ENCODE measurements at places on chromosomes 7 and 10.

DNA sequence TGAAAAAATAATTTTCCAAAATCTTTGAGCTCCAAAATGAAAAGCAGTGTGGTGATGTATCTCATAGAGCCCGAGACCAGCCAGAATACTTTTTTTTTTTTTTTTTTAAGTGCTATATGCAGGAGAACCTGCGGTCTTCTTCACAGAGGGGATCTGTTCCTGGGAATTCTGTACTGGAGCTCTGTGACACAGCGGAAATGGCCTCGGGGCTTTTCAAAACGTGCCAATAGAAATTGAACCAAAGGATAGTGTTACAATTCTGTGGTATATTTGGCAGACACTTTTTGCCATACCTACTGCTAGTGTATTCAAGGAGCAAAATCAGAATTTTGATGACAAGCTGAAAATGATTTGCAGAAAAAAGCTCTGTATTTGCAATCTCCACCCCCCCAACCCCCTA is 1429.3 kb upstream of the LRRTM3 start:
- no peak for DNase-seq

GRCh38 chr7:23654508-23654907 is 25.5 kb upstream of the FAM221A start:
- DNase-seq = no peak

DNA sequence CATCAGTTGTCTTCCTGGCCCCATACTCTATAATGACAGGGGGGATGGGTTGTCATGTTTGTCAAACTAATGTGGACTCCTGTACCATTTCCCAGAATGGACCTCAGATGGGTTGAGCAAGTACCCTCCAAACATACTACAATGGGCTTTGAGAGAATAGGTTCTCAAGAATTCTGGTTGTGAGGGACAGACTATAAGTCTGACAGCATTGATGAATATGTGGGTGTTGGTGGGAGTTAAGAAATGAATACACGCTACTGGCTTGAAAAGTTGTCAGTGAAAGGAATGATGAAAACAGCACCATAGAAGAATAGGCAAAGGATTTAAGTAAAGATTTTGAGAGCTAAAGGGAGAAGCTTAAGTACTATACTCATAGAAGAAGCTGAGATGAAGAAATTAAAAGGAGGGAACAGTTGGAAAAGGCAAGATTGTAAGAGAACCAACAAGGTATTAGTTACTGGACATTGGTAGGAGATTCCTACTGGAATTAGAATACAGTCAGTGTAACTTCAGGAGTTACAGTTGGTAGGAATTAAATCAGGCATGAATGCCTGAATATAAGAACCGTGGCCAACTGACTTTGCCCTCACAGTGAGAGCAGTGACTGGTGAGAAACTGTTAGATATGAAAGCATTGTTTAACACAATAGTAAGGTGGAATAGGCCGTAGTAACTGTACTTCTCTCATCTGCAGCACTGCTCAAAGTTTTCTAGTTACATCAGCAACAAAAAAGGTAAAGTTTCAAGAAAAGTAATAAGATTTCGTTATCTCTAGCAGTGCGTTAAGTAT is 86.3 kb downstream of the LCOR start:
- no peak for DNase-seq

DNA sequence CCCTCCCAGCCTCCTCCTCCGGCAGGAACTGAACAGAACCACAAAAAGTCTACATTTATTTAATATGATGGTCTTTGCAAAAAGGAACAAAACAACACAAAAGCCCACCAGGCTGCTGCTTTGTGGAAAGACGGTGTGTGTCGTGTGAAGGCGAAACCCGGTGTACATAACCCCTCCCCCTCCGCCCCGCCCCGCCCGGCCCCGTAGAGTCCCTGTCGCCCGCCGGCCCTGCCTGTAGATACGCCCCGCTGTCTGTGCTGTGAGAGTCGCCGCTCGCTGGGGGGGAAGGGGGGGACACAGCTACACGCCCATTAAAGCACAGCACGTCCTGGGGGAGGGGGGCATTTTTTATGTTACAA is 83.3 kb downstream of the PAX2 start:
- no peak for DNase-seq

GRCh38 chr10:112362833-112363232 is 11.1 kb upstream of the ACSL5 start:
- DNase-seq = no peak

DNA sequence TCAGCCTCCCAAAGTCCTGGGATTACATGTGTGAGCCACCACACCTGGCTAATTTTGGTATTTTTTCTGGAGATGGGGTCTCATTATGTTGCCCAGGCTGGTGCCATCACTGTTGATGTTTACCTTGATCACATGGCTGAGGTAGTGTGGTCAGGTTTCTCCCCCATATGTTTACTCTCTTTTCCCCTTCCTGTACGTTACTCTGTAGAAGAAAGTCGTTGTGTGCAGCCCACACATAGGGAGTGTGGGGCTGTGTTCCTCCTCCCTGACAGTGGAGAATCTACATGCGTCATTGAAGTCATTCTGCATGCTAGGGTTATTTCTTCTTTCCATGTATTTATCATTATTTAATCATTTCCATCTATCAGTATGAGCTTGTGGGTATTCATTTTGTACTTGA is 16.3 kb upstream of the ORAI2 start:
- no peak for DNase-seq

- no peak for DNase-seq
Measured at GRCh38 chr7:65230231-65230630, 143.4 kb upstream of the ZNF92 start.

DNA sequence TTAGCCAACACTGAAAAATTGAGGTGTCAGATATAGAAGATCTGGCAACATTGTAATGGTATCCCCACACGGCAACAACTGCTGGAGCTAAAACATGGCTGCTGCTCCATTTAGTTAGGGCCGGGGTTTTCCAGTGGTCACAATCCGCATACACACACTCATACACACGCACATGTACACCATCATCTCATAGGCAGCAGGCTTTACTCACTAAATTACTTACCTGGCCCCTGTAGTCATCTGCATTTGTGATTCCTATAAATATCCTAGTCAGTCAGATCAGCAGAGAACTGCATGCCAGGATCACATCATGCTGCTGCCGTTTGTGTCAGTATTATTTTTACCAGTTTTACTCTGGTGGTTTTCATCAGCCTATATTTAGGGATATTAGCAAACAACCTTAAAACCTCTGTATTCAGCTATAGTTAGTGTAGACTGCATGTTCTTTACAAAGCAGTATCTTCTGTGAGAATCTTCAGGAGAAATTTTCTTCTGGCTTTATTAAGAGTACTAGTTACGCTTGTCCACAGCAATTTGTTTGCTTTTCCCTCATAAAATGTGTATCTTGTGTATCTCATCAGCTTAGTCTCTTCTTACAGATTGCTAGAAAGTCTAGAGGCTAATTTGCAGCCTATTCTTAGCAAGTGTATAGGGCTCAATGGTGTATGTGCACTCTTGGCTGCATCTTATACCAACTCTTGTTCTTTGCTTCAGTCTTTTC is 38.3 kb upstream of the PTPN12 start:
- DNase-seq = no peak

DNA sequence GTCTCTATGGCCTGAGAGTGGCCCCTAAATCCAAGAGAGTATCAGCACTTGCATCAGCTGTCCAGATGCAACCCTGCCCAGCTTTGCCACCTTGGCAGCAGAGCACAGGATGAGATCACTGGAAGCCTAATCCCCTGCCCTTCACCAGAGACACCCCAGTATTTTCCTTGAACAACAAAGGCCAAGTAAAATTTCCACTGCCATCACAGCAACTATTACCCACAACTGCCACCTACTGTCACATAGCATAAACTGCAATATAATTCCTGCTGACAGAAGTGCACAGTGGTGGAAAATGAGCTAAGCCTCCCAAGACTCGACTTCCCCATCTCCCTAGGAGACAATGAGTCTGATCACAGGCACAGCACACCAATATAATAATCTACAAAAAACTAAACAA is 462.8 kb upstream of the ZWINT start:
- DNase-seq = no peak

DNA sequence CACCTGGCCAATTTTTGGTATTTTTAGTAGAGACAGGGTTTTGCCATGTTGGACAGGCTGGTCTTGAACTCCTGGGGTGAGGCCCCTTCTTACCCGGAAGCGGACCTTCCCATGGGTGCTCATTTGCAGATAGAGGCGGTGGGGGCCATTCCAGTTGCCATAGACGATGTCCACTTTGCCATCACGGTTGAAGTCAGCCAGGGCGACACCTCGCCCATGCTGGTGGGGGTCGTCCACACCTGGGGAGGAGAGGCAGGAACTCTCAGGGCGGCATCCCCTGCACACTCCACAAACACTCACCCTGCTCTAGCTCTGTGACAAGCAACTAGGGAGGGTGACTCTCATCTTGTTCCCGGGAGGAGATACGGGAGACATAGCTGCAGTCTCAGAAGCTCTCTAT is 54.9 kb downstream of the GOLGA7B start:
- DNase-seq = no peak

- DNase-seq = no peak
Measured at GRCh38 chr7:101854084-101854865, 36.8 kb downstream of the CUX1 start.

DNA sequence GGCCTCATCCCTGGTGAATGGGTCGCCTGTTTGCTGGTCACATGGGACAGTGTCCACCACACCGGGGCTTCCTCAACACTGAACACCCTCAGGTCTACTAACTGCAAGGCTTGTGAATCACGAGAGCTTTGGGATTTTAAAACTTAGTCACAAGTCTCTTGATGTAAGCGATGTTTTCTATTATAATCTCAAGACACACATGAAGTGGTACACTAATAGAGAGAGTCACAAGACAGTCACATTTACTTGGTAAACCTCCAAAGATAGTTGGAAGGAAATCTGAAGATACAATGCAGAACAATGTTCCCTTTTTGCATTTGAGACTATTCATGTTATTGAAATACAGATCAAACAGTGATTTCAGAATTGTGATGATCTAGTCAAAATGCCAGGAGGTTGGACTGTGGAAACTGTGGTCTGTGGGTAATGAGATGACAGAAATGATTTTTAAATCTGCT is 233.1 kb upstream of the KLF6 start:
- DNase-seq = no peak

DNA sequence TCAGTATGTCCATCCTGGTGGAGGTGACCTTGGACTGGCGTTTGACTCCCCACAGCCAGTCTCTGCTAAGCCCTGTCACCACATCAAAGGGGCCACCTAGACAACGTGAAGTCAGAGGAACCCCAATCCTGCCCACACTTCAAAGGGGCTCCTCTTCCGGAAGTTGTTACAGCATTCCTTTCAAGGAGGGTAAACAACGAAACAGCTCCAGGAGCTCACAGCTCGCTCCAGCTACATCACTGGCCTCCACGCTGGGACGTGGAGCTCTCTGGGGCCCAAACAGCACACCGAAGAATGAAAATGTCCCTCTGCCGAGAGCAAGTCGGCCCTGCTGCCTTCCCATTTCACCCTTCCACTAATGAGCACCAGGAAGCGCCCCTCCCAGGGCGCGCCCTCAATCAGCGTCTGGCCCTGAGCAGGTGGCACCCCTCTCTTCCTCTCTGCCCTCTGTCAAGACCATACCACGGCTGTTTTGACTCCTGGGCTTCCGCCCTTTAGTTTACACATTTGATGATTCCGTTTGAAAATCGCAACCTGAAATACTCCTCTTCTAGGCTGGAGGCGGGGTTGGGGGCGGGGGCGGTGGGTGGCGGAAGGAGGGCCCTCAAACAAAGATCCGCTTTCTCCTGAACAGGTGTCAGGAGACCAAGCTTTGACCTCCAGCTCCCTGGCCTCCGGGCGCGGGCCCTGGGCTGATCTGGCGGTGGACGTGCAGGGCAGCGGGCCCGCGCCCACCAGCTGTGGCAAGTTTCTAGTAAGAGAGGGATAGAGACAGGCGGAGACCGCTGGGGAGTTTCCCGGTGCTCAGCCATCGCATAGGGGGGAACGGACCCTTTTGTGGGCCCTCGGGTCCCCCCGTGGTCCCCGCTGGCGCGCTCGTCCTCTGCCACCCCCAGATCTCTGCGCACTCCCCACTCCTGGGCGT is 53.1 kb upstream of the KDM7A start:
- DNase-seq = peak; percentile 24

GRCh38 chr7:127221731-127222130 is 31.0 kb downstream of the GRM8 start:
- DNase-seq = no peak

DNA sequence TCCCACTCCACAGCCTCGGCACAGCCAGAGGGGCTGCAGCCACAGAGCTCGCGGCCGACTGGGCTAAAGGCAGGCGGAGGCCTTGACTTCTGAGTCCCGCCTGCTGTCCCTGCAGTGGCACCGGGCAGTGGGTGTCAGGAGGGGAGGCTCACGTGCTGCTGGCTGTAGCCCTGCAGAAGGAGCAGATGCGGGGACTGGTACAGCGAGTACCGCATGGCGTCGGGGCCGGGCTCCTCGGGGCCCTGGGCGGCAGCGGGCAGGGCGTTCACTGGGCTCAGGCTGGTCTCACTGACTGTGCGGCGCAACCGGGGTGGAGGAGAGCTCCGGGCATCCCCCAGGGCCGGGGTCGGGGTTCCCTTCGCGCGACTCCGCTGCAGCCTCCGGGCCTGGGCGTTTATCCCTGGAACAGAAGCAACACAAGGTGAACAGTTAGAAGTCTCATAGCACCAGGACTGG is 25.6 kb downstream of the PAPOLB start:
- DNase-seq = no peak

DNA sequence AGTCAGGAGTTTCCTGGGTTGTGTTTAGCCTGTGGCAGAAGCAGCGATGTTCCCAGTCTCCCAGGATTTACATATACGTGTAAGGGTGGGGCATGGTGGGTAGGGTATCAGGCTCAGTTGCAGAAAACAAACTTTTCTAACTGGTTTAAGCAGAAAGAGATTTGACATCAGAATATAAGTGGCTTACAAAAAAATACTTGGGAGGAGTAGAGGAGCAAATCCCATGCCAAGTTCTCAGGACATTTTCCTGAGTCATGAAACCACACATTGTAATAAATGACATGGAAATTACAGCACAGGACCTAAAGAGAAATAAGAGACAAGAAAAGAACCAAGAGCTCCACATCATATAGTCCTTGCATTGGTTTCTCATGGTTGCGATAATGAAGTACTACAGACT is 26.2 kb upstream of the FRMD4A start:
- no peak for DNase-seq
